Tibial artery (tissue), 4 donors: ENCODE measurements at places on chromosomes 4 and X.

GRCh38 chr4:113849771-113850170, 88.2 kb upstream of the CAMK2D start:
- no peak for DNase-seq

DNA sequence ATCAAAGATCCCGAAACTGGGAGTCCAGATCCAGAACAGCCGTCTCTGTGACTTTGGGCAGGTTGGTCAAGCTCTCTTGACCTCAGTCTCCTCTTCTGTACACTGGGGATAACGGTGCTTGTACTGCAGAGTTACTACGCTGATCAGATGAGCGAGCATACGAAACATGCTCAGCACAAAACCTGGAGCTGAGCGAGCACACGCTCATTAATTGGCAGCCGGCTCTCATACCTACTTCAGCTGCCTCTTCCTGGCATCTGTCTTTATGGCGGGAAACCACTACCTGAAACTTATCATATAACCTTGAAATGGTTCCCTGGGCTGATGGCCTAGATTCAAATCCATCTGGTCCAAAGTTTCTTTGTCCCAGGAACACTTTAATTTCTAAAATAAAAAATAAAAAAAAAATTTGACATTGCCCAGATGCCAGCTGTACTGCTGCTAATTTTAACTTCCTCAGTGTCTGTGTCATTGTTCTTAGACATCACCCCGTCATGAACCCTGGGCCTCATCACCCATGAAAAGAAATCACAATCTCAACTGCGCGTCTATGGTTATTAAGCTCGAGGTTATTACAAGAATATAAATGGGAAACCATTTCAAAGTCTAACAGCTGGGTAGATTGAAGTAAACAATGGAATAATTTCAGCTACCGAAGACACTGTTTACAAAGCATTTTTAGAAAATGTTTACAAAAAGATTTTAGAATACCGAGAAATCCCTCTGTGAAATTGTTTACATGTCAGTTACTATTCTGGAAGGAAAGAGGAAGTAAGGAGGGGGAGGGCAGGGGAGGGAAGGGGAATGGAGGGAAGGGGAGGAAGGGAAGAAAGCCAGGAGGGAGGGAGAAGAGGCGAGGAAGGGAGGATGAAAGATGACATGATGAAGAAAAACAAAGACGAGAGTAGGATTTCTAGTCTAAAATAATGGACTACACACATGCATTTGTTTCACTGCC, 49.0 kb downstream of the CRMP1 start:
- no peak for DNase-seq

- DNase-seq, result no peak
Observed at GRCh38 chrX:20742106-20742505, 475.4 kb upstream of the RPS6KA3 start.

- DNase-seq, result no peak
Observed at GRCh38 chr4:13543839-13544605, at the start of gene NKX3-2. Gene NKX3-2, minus strand, starts transcription at chr4:13544508. Its CDS starts 94 bp downstream, at chr4:13544414.

DNA sequence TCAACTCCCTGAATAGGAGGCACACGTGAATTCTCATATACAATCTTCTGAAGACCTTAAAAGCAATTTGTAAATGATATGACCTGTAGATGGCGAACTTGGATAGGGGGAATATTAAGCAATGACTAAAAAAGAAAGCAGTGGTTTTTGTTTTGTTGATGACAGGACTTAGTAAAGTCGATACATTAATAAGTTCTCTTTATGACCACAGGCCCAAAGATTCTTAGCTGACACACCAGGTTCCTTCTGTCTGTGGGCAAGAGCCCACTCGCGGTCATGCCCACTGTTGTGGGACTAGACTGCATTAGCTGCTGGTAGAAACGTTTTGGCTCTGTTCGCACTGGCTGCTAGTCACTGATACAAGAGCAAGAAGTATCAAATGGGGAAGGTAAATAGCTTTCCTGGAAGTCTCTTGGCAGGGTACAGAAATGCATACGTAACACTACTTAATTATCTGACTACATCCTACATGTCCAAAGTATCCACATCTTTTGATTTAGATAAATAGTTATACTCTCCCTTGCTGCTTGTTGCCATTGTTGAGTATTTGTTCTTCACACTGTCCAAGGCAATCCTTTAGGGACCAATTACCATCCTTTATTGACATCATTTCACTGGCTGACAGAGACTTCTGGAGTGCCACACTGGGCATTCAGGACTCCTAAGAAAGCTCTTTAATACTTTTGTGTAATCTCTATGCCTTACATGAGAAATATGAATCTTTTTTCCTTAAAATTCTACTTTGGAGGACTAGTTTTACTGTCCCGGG, 31.0 kb downstream of the ALPK1 start:
- no peak for DNase-seq

GRCh38 chrX:16700734-16701133, 11.7 kb downstream of the CTPS2 start:
- DNase-seq, result no peak
